ENCODE measurements at places on chromosomes 16 and 17.

- DNase-seq, result no peak
These were observed 145.3 kb downstream of the GRIN2A start for GRCh38 chr16:10036956-10037355.

DNA sequence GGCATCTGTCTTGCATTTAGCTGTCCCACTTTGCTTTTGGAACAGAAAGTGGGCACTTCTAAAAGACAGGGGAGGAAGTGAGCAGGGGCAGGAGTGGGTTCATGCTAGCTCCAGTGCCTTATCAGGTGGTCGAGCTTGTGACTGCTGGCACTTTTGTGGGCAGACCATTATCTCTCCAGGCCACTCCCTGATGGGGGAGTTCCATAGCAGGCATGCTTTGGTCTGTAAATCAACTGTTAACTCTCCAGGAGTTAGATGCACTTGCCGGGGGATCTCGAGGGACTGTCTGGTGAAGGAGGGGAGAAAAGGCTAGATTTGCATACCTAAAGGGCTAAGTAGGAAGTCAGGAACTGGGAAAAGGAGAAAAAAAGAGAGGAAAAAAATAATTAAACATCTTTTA lies 9.3 kb upstream of the CARD14 start:
- no peak for DNase-seq

DNA sequence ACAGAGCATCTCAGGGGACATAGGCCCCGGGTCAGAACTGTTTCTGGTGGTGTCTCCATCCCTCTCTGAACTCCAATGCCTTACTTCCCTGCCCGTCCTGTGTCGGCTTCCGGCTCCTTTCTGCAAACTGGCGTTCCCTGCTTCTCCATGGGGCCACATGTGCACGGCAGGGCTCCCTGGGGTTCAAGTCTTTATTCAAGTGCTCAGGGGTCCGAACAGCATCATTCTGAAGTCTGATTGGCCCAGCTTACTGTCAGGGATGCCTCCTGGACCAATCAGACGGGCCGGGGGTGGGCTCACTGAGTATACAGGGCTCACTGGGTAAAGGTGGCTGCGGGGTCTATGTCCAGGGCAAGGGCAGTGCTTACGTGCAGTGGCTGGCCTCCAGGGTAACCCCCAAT lies 17.1 kb downstream of the C16orf82 start:
- no peak for DNase-seq

- peak; percentile 55 for DNase-seq
These were observed 5.5 kb downstream of the PCGF2 start for GRCh38 chr17:38742411-38743308.
